Forelimb muscle (tissue), 1 donor: ENCODE measurements at places on chromosomes 13 and 19. TPM values are rescaled to one million over a fixed set of nuclear protein-coding genes. Genes with fewer than 3 reads are reported as not detected.

GAPDHS gene
- not detected for polyA plus RNA-seq

GRCh38 chr19:29262085-29262484 is 49.1 kb upstream of the UQCRFS1 start:
- DNase-seq: no peak

DNA sequence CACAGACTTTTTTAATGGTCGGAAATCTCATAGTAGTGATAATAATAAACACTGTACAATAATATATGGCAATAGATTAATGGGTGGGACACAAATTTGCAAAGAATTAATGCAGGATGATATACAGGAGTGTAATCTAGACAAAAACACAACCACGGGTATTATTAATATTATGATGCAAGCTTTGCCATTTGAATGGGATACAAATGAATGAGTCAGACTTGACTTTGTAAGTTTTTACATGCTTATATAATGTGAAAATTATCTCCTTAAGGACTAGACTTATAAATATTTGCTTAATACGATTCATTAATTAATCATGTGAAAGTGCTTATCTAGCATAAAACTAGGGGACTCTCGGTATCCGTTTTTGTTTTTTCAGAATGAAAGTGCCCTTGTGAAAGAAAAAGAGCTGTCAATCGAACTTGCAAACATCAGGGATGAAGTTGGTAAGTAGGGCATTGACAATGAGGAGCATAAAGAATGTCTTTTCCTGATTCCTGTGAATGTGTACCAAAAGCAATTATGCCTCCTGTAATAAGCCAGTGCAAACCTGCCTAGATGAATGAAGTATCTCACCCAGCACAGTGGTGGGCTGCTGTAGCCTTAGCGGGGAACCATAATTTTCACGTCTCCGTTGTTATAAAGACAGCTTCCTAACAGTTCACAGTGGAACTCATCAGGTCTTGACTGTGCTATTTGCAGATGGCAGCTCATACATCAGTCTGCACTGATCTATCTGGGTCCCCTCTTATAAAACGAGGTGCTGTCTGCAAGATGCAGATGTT is 155.7 kb downstream of the SLC7A1 start:
- no peak for DNase-seq

DNA sequence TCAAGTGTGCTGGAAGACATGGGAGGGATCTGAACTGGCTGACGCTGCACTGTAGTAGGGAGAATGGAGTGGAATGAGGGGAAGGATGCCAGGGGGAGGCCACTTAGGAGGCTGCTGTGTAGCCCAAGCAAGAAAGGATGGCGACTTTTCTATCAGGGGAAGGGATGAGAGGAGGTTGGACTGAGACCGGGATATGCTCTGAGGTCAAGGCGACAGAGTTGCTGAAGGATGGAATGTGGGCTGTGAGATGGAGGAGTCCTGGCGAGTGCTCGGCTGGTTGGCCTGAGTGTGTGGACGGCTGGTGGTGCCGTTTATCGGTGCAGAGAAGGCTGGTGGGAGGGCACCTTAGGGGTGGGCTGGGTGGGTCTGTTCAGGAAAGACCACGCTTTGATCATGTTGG is 45.7 kb downstream of the IRS2 start:
- DNase-seq: no peak

DNA sequence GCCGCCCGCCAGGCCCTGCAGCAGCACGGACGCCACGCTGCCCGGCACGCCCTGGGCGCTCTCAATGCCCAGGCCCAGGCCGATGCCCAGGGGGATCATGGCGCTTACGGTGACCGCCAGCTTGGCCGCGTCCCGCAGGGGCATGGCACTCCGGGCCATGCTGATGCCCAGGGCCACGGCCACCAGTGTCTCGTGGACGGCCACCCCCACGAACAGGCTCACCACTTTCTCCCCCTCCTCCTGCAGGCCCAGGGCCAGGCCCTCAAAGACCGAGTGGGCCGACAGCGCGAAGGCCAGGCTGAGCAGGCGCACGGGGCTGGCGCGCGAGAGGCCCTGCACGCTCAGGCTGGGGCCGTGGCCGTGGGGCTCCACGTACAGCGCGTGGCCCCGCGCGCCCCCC is 6.9 kb downstream of the SLC39A3 start:
- no peak for DNase-seq

CNFN gene
- not detected for polyA plus RNA-seq
